IPS DF 6.9 (cell line): ENCODE measurements at places on chromosomes 1 and 21.

GRCh38 chr1:15352128-15352957, 57.3 kb upstream of the EFHD2 start:
- H3K27me3 ChIP-seq, result no peaks in the 10 kb centered on the region
- H3K36me3 ChIP-seq, result no peaks in the 10 kb centered on the region
- DNase-seq, result no peak
- H3K4me1 ChIP-seq, result no peaks in the 10 kb centered on the region

DNA sequence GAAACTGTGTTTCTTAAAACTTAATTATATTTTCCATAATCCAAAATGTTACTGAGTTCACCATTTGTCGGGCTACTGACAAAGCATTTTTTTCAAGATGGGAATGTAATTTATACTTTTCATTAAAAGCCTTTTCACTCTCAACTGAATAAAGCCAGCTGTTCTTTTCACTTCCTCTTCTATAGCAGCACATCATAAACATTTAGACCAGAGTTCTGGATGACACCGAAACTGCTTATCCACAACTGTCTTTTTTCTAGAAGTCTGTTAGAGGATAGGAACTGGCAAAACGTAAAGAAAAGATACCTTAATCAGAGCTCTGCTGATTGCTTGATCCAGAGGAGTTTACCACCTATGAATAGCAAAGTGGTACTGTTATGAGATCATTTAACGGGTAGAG, 594.7 kb downstream of the ADGRL2 start:
- no peaks in the 10 kb centered on the region for H3K36me3 ChIP-seq
- no peak overlapping the region for H3K27ac ChIP-seq
- no peaks in the 10 kb centered on the region for H3K4me1 ChIP-seq
- no peaks in the 10 kb centered on the region for H3K27me3 ChIP-seq
- DNase-seq, result no peak

DNA sequence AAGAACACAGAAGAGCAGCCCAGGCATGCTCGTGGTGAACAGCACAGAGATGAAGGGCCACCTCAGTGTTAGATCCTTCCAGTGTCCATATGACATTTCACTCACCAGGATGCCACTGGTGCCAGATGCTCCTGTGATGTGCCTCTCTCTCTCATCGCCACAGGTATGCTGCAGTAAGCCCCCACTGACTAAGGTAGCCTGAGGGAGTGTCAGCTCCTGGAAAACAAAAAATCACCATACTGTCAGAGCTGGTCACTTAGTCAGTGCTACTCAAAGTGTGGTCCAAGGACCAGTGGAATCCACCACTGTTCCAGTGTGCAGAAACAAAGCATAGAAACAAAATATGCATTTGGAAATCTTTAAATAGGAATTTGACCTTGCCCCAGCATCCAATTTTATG, 27.1 kb upstream of the BCL9 start:
- no peaks in the 10 kb centered on the region for H3K4me1 ChIP-seq
- H3K36me3 ChIP-seq, result no peaks in the 10 kb centered on the region
- no peak for DNase-seq
- H3K4me3 ChIP-seq, result no peak overlapping the region
- no peak overlapping the region for H3K27ac ChIP-seq
- H3K27me3 ChIP-seq, result no peaks in the 10 kb centered on the region

GRCh38 chr1:20685741-20686140, 24.6 kb upstream of the DDOST start:
- H3K4me3 ChIP-seq, result no peak overlapping the region
- peaks cover 9% of the 10 kb centered on the region; the same call in 1 of the 2 replicates for H3K36me3 ChIP-seq
- no peaks in the 10 kb centered on the region for H3K27me3 ChIP-seq
- H3K4me1 ChIP-seq, result no peaks in the 10 kb centered on the region; the same call in 1 of the 2 replicates
- DNase-seq, result no peak

GRCh38 chr1:29774355-29774754, 538.0 kb downstream of the PTPRU start:
- no peak overlapping the region for H3K27ac ChIP-seq
- no peak for DNase-seq
- no peaks in the 10 kb centered on the region for H3K36me3 ChIP-seq
- no peaks in the 10 kb centered on the region for H3K27me3 ChIP-seq
- H3K4me1 ChIP-seq, result no peaks in the 10 kb centered on the region

DNA sequence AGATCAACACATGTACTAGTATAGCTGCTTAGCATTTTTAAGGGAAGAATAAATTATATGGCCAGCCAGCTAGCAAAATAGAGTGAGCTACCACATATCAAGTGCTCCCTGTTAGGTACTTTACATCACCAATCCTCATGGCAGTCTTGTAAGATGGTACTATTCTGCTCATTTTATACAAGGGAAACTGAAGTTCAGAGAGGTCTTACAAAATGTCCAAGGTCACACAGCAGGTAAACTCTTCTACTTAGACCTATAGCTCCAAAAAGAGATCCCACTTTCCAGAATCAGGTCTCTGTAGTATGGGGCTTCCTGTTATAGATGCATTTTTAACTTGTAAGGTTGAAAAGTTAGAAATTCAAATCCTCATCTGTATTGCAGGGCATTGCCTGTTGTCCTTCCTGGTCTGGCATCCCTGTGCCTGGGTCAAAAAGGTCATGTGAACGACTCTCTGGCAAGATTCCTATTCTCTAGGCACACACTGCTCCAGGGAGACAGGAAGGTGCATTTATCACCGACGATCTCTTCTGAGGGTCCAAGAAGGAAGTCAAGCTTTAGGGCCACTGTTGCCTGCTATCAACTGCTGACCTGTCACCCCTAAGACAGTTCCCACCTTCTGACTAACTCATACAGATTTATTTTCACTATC, 41.1 kb downstream of the TRIT1 start:
- no peak overlapping the region for H3K27ac ChIP-seq
- no peaks in the 10 kb centered on the region for H3K4me1 ChIP-seq
- H3K36me3 ChIP-seq, result peaks cover 11% of the 10 kb centered on the region; the same call in 1 of the 2 replicates
- DNase-seq, result no peak
- H3K4me3 ChIP-seq, result no peak overlapping the region

GRCh38 chr1:15218287-15219279, 28.4 kb upstream of the FHAD1 start:
- no peaks in the 10 kb centered on the region; the same call in 1 of the 2 replicates for H3K36me3 ChIP-seq
- H3K27me3 ChIP-seq, result no peaks in the 10 kb centered on the region
- H3K4me1 ChIP-seq, result no peaks in the 10 kb centered on the region
- no peak overlapping the region for H3K27ac ChIP-seq
- DNase-seq, result no peak

- H3K4me3 ChIP-seq, result no peak overlapping the region
- H3K27ac ChIP-seq, result no peak overlapping the region
- no peaks in the 10 kb centered on the region for H3K27me3 ChIP-seq
Measured at GRCh38 chr1:12478612-12478985, 139.4 kb downstream of the DHRS3 start.

- DNase-seq, result no peak
- no peak overlapping the region for H3K4me3 ChIP-seq
- no peaks in the 10 kb centered on the region for H3K36me3 ChIP-seq
Measured at GRCh38 chr1:202621446-202621845, 88.8 kb downstream of the SYT2 start.

- H3K27ac ChIP-seq, result no peak overlapping the region
- H3K4me1 ChIP-seq, result peaks cover 9% of the 10 kb centered on the region; the same call in 1 of the 2 replicates
- H3K27me3 ChIP-seq, result no peaks in the 10 kb centered on the region
- H3K4me3 ChIP-seq, result no peak overlapping the region
- H3K36me3 ChIP-seq, result no peaks in the 10 kb centered on the region
- DNase-seq, result no peak
Measured at GRCh38 chr1:204348242-204348641, 11.5 kb downstream of the PLEKHA6 start.

GRCh38 chr1:60071296-60071695, 2.3 kb downstream of the C1orf87 start:
- H3K27me3 ChIP-seq, result no peaks in the 10 kb centered on the region
- no peak overlapping the region for H3K4me3 ChIP-seq
- H3K27ac ChIP-seq, result no peak overlapping the region

- peaks cover 2% of the 10 kb centered on the region; the same call in 1 of the 2 replicates for H3K36me3 ChIP-seq
- H3K4me3 ChIP-seq, result no peak overlapping the region
- DNase-seq, result no peak
- H3K27ac ChIP-seq, result no peak overlapping the region
- peaks cover 2% of the 10 kb centered on the region; the same call in 1 of the 2 replicates for H3K4me1 ChIP-seq
- no peaks in the 10 kb centered on the region for H3K27me3 ChIP-seq
Measured at GRCh38 chr1:150609732-150610131, 19.7 kb downstream of the ENSA start.

DNA sequence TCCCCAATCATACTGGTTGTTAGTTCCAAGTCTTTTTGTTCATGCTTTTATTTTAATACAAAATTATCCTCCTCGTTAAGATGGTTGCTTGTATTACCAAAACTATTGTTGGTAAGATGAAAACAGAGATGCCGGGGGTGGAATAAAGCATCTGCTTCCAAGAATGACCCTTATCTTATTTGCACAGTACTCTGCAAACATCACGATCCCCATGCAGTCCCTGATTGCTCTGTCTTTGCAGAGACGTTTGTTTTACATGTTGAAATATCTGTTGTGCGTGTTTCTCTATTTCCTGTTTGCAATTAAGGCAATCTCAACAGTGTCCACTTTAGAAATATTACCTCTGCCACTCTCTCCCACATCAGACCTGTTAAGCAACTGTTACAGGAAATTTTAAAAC, 141.3 kb upstream of the NCAM2 start:
- H3K4me3 ChIP-seq, result no peak overlapping the region
- H3K27me3 ChIP-seq, result no peaks in the 10 kb centered on the region
- no peaks in the 10 kb centered on the region for H3K4me1 ChIP-seq

GRCh38 chr1:189149547-189150375, 1327.9 kb downstream of the BRINP3 start:
- no peak overlapping the region for H3K27ac ChIP-seq
- DNase-seq, result peak; percentile 37
- no peaks in the 10 kb centered on the region for H3K4me1 ChIP-seq
- H3K27me3 ChIP-seq, result no peaks in the 10 kb centered on the region
- no peak overlapping the region for H3K4me3 ChIP-seq

GRCh38 chr21:44800103-44800502, 1.5 kb downstream of the UBE2G2 start:
- H3K4me3 ChIP-seq, result no peak overlapping the region
- H3K4me1 ChIP-seq, result no peaks in the 10 kb centered on the region
- H3K36me3 ChIP-seq, result no peaks in the 10 kb centered on the region; the same call in 1 of the 2 replicates
- no peaks in the 10 kb centered on the region for H3K27me3 ChIP-seq
- no peak for DNase-seq

GRCh38 chr1:23911921-23912320, 1.2 kb downstream of the CNR2 start:
- H3K36me3 ChIP-seq, result no peaks in the 10 kb centered on the region
- H3K4me1 ChIP-seq, result no peaks in the 10 kb centered on the region; the same call in 1 of the 2 replicates
- no peak for DNase-seq
- H3K27me3 ChIP-seq, result no peaks in the 10 kb centered on the region
- no peak overlapping the region for H3K27ac ChIP-seq
- no peak overlapping the region for H3K4me3 ChIP-seq

GRCh38 chr1:1058921-1059493, 15.1 kb downstream of the RNF223 start:
- no peak for DNase-seq
- peaks cover 3% of the 10 kb centered on the region; the same call in 1 of the 2 replicates for H3K4me1 ChIP-seq
- no peak overlapping the region for H3K27ac ChIP-seq

- DNase-seq, result no peak
- no peaks in the 10 kb centered on the region; the same call in 1 of the 2 replicates for H3K4me1 ChIP-seq
- H3K27me3 ChIP-seq, result peaks cover 7% of the 10 kb centered on the region; the same call in 1 of the 2 replicates
- no peak within 1 kb of the TSS for H3K27ac ChIP-seq
- no peaks in the 10 kb centered on the region for H3K36me3 ChIP-seq
Measured at GRCh38 chr21:20997636-20998455, at the start of gene NCAM2. TSS of gene NCAM2 (plus strand) at chr21:20998409.

DNA sequence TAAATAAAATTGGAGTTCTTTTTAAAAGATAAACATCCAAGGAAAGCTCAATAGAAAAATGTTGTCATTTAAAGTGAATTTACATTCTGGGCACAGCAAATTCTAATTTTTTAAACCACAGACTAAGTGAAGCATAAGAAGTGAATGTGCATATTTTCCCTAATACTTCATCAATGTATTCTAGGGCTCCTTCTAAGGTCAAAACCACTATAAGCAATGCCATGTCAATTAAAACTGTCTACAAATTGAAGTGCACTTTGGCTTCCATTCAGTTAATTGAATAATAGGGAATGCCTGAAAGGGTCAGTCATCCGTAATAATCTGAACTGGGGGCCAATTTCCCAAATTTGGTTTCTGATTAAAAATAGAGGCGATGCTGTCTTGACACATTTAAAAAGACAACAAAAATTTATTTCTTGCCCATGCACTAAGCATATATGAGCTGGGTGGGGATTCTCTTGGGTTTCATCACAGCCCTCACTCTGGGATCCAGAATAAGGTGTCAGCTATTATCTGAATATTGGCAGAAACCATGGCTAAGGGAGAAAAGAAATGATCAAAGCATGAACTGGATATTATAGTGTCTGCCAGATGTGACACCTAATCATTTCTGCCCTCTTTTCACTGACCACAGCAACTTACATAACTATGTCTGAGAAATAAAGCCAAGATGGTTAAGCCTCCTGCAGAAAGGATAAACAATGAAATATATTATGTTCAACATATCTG, 660.6 kb upstream of the B3GALT2 start:
- peaks cover 2% of the 10 kb centered on the region; the same call in 1 of the 2 replicates for H3K4me1 ChIP-seq
- no peaks in the 10 kb centered on the region for H3K27me3 ChIP-seq
- DNase-seq, result no peak
- no peak overlapping the region for H3K27ac ChIP-seq
- no peaks in the 10 kb centered on the region for H3K36me3 ChIP-seq

DNA sequence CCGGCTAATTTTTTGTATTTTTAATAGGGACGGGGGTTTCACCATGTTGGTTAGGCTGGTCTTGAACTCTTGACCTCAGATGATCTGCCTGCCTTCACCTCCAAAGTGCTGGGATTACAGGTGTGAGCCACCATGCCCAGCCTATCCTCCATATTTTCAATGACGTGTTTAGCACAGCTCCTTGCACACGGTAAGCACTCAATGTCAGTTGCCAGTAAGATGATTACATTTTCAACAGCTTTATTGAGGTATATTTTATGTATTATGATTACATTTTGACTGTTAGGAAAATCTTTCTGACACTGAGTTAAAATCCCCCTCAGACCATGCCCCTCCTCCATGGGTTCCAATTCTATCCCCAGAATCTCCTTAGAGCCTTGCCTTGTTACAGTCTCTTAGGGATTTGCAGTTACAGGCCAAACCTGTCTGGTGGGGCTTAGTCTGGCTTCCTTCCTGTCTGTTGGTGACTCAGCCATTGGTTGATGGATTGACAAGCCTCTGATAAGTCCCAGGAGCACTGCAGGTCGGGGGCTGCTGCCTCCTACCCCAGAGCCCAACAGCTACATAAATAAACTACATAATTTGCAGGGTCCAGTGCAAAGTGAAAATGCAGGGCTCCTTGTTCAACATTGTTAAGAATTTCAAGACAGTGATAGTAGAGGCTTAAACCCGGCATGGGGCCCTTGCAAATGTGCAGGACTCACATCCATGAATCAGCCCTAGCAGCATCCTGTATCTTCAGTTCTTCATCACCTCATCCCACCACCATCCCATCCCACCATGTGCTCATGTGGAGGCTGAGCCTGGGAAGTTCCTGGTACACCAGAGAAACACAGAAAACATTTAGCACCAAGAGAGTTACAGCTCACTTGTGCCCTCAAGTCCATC, 23.4 kb downstream of the COA7 start:
- H3K4me1 ChIP-seq, result no peaks in the 10 kb centered on the region
- no peak overlapping the region for H3K4me3 ChIP-seq
- no peaks in the 10 kb centered on the region for H3K27me3 ChIP-seq
- DNase-seq, result no peak

GRCh38 chr1:63127376-63127775, 195.0 kb upstream of the FOXD3 start:
- H3K4me3 ChIP-seq, result no peak overlapping the region
- no peaks in the 10 kb centered on the region for H3K4me1 ChIP-seq
- no peaks in the 10 kb centered on the region for H3K36me3 ChIP-seq
- no peak for DNase-seq

- no peak for DNase-seq
- H3K27ac ChIP-seq, result no peak overlapping the region
- no peak overlapping the region for H3K4me3 ChIP-seq
Measured at GRCh38 chr1:109840011-109840629, 70.5 kb upstream of the CSF1 start.
